CD4-positive, alpha-beta T cell treated with Interferon gamma for 1 hour (primary cell): ENCODE measurements at places on chromosomes 16 and 17.

DNA sequence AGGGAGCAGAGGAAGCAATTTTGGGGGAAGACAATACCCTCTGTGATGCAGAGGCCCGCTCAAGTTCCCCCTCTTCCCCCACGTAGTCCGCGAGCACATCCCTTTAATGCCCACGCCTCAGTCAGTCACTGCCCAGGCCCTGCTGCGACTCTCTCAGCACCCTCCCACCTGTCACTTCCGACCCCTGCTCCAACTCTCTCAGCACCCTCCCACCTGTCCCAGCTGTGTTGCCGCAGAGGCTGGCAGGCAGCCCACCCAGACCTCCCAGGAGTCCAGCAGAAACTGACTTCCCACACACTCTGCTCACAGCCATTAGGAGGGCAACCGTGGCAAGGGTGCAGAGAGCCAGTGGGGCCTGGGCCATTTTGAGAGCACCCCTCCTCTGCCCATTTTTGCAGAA, 92.7 kb downstream of the WSCD1 start:
- no peak for DNase-seq

- no peak for DNase-seq
Observed at GRCh38 chr17:56880133-56880532, 33.7 kb downstream of the TRIM25 start.

- no peak for DNase-seq
Observed at GRCh38 chr16:25478476-25478875, 213.3 kb upstream of the HS3ST4 start.

- no peak for DNase-seq
Observed at GRCh38 chr17:4208238-4208637, 55.5 kb downstream of the ANKFY1 start.

GRCh38 chr16:28845761-28846079, 428 bp downstream of the TUFM start:
- DNase-seq = peak; percentile 1

- no peak for DNase-seq
Observed at GRCh38 chr17:82979718-82980117, 99.7 kb upstream of the METRNL start.

DNA sequence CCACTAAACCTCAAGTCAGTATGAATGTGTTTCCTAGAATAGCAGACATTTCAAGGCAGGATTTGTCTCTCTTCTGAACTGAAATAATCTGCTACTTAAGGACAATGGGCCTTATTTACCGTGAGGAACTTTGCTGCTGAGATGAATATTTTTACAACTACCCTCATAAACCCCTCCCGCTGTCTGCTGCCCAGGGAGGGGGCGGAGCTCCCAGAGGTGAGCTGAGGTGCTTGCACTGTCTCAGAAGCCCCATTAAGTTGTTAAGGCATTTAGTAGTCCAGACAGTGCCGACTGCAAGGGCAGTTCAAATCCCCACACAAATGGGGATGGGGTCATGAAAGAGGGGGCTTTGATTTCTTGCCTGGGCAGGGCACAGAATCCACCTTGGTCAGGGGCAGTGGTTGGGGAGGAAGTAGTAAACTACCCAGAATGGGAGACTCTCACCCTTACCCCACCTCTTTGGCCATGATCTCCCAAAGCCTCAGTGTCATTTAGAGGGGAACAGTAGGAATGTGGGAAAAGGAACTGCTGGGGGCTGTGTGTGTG, 19.2 kb downstream of the HNF1B start:
- DNase-seq = no peak

- DNase-seq = no peak
Observed at GRCh38 chr17:78159575-78160158, 8.7 kb upstream of the SYNGR2 start.

GRCh38 chr16:50659806-50660205, 21.3 kb downstream of the SNX20 start:
- no peak for DNase-seq
